HFFc6 (cell line): ENCODE measurements at places on chromosomes 11 and 22.

- no peak for DNase-seq
Measured at GRCh38 chr11:124718801-124719200, 20.9 kb upstream of the NRGN start.

- DNase-seq: no peak
Measured at GRCh38 chr22:38415046-38415445, 40.0 kb downstream of the KCNJ4 start.

- no peak for DNase-seq
Measured at GRCh38 chr11:113992459-113993110, 17.7 kb downstream of the HTR3A start.

DNA sequence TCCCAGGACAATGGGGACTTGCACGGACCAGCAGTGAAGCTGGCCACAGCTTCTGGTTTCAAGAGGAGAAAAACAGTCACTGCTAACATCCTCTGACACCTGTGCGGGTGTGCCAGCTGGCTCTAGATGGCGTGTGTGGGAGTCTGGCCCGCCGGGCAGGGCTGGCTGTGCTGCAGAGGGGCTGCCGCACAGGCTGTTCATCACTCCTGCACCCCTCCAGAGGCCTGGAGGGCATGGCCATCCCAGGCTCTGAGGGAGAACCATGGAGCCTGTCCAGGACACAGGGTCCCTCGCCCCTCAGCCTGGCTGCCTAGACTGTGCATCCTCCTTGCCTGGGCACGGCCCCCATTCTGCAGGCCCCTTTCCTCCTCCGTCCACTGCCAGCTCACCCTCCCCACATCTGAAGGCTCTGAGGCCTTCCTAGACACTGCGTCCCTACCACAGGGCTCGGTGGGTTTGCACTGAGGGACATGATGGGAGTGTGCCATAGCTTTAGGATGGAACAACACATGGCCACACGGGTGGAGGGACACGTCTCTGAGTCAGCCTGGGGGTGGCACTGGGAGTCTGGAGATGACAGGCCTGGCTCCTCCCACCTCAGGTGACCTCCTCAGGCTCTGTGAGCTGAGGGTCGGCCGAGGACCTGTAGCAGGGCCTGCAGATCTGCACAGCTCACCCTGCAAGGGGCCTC is 42.1 kb upstream of the GNB1L start:
- no peak for DNase-seq

GRCh38 chr11:134230339-134230738 is 5.9 kb downstream of the VPS26B start:
- DNase-seq: no peak
